Right kidney (tissue), 9 donors: ENCODE measurements at places on chromosomes 3 and 15.

- DNase-seq, result no peak
These were observed 159.0 kb downstream of the FRMD5 start for GRCh38 chr15:44035781-44036699.

GRCh38 chr3:117103675-117104074 lies 394.1 kb downstream of the TUSC7 start:
- DNase-seq, result no peak

DNA sequence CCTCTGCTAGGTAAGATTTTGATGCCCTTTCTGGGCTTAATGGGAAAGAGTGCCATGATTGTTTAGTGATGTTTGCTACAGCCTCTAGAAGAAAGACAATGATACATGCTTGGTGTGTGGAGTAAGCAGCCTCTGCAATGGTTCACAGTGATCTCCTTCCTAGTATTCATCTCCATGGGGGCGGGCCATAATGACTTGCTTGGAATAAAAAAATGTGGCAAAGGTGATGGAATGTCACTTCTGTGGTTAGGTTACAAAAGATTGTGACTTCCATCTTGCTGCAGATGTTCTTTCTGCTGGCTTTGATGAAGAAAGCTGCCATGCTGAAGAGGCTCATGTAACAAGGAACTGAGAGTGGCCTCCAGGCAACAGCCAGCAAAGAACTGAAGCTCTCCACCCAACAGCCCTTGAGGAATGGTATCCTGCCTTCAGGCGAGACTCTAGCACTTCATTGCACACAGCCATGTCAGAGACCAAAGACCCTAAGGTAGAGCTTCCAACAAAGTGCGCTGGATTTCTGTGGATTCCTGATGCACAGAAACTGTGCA lies 139.1 kb upstream of the LRIG1 start:
- DNase-seq, result no peak

- no peak for DNase-seq
These were observed 42.8 kb upstream of the RSL24D1 start for GRCh38 chr15:55239440-55240124.

DNA sequence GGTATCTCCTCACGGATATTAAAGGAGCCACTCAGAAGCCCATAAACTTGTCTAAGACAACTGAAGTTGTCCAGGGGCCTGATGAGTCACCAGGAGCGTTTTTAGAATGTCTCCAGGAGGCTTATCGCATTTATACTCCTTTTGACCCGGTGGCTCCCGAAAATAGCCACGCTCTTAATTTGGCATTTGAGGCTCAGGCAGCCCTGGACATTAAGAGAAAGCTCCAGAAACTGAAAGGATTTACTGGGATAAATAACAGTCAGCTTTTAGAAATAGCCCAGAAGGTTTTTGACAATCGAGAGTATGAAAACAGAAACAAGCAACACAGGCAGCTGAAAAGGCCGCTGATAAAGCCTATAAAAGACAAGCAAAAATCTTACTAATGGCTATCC lies 4.1 kb downstream of the DET1 start:
- DNase-seq, result no peak

- DNase-seq, result no peak
These were observed 149.3 kb downstream of the RPLP1 start for GRCh38 chr15:69601711-69602504.

DNA sequence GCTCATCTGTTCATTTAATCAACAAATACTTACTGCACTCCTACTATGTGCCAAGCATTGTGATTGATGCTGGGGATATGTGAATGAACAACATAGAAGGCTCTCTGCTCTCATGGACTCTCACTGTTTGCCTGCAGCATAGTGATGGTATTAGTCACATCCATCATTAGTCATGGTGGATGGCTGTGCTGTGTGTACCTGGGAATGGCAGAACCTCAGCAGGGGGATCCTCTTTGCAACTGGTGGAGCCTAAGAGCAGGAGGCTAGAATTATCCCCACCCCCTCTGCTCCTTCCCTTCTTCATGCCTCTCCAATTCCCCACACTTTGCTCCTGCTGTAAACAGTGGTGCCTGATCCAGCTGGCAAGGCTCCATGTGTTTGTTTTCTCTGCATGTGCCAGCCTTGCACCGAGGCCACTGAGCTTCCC lies 20.5 kb downstream of the BOC start:
- no peak for DNase-seq

- no peak for DNase-seq
These were observed 573.0 kb downstream of the RBMS3 start for GRCh38 chr3:29853841-29854397.

GRCh38 chr3:168534761-168535160 lies 439.0 kb upstream of the GOLIM4 start:
- DNase-seq, result no peak

DNA sequence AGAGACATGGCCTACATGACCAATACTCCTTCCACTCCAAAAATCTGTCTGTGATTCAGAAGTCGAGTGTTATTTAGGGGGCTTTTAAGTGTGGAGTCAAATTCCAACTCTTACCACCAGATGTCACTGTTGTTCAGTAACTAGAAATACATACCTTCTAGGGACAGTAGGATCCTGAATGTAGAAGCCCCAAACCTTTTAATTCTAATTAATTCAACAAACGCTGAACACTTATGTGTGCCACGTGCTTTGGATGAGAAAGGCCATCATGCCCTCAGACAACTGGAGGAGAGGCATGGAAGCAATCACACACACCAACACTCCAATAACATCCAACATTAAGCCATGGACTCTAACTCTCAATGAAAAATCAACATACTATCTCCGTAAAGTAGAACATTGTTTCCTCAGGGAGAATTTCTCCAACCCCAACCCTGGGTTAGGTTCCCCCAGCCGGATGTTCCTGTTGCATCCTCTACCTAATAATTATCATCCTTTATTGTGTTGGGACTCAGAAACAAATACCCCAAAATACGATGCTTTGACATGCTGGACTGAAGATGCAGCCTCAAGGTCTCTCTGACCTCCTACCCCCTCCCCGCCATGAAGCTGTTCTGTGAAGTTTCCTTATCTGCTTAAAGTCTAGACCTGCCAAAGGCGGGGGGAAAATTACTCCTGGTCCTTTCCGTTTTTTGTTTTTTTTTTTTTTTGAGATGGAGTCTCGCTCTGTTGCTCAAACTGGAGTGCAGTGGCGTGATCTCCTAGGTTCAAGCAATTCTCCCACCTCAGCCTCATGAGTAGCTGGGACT lies 8.0 kb upstream of the CCDC13 start:
- DNase-seq, result peak; percentile 40

- DNase-seq, result no peak
These were observed 286.4 kb upstream of the CTDSPL start for GRCh38 chr3:37575284-37575683.

- DNase-seq, result no peak
These were observed 28.0 kb upstream of the ATP10A start for GRCh38 chr15:25891081-25891480.

DNA sequence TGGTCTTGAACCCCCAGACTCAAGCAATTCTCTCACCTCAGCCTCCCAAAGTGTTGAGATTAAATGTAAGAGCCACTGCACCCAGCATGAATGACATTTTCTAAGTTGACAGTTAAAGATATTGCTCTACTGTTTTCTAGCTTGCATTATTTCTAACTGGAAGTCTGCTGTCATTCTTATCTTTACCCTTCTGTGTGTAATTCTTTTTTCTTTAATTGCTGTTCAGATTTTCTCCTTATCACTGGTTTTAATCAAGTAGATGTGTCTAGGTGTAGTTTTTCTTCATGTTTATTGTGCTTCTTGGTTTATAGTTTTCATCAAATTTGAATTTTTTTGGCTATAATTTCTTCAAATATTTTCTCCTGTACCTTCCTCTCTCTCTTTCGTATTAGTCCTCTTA lies 4.9 kb downstream of the PARP15 start:
- DNase-seq, result no peak

DNA sequence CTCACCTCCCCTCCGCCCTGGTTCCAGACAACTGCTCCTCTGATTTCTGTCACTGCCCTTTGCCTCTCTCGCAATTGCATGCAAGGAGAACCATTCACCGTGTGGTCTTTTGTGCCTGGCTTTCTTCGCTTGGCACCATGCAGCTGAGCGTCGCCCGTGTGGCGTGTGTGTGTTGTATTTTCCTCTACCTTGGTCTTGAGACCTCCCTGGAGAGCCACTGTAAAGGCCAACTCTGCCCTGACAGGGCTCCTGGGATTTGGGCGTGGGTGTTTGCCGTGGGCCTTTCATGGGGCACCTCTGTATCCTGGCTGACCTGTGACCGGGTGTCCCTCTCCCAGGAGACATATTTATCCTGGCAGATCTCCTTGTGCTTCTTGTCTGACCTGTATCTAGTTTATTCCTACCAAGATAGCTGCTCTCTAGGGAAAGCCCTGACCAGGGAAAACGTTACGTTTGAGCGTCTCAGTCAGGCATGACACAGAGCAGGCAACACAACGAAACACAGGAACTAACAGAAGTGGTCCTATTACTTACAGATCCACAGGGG lies 2.0 kb upstream of the PIGZ start:
- DNase-seq, result no peak

GRCh38 chr3:16258177-16258576 lies 6.6 kb downstream of the DPH3 start:
- no peak for DNase-seq

- DNase-seq, result no peak
These were observed 27.9 kb upstream of the RTP1 start for GRCh38 chr3:187169231-187169960.

- peak; percentile 61 for DNase-seq
These were observed 47.5 kb upstream of the MUC4 start for GRCh38 chr3:195859061-195859845.

DNA sequence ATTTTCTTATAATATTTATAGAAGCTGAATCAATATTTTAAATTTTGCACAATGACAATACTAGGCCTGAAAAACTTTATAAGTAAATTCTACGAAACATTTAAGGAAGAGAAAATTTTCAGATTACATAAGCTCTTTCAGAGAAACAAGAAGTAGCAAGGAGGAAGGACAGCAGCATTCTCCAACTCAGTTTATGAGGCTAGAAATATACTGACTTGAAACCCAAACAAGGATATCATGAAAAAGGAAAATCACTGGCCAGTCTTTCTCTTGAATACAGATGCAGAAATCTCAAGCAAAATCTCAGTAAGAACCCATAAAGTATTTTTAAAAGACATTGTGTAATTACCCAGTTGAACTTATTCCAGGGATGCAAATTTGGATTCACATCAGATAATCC lies 121.3 kb downstream of the STAC start:
- no peak for DNase-seq

DNA sequence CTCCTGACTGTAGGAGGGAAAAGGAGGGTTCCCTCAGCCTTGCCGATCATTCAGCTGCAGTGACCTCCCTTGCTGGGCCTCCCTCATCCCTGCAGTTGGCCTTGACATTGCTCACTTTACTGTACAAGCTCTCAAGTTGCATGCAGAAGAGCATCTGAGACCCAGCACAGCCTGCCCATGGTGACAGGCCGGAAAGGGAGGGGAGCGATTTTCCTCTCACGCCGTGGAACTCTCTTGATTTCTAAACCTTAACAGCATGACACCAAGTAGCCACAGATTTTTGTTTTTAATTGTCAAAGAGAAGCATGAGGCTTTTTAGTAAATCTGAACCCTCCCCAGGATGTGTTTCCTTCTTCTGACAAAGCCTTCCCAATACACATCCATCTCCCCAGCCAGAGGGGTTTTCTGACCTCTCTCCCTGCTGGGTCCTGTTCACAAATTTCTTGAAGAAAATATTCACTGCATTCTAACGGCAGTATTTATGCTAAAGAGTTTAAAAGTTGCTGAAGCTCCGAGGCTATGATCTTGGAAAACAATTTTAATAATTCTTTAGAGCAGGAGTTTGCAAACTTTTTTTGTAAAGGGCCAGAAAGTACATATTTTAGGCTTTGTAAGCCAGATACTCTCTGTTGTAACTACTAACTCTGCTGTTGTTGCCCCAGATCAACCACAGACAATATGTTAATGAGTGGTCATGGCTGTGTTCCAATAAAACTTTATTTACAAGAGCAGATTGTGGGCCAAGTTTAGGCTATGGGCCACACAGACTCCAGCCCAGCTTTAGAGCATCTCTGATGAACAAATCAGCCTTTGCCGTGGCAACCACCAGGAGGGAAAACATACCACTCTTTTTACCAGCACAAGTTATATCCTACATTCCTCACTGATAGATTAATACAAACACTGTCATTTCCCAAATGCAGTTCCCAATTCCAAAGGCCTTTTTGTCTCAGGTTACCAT lies 34.8 kb downstream of the LMCD1 start:
- DNase-seq, result peak; percentile 25

- no peak for DNase-seq
These were observed 6.3 kb upstream of the ATP1B3 start for GRCh38 chr3:141870091-141870687.

- DNase-seq, result peak; percentile 23
These were observed 130.0 kb upstream of the KCNMB2 start for GRCh38 chr3:178406206-178406605.

- no peak for DNase-seq
These were observed 13.6 kb upstream of the DAG1 start for GRCh38 chr3:49456466-49456865.

DNA sequence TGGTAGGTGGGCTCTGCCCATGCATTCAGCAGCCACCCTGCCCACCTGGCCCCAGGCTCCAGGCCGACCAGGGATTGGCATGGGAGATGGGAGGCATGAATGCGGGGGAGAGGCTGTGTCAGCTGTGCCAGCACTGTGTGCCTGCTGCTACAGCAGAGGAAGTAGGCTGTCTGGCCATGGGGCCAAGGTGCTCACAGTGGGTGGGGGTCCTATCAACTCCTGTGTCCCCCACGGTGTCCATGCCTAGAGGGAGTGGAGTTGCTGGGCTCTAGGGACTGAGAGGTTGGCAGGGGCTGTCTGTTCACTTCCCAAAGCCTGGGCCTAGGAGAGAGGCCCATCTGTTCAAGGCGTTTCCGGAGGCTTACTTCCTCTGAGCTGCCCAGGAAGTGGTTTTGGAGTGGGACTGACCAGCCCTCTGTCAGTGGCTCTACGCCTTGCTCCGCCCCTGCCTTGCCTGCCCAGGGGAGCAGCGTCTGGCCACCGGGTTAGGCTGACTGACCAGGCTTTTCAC lies 5.8 kb downstream of the PRKCD start:
- no peak for DNase-seq

GRCh38 chr15:81776976-81777375 lies 268.8 kb downstream of the MEX3B start:
- DNase-seq, result no peak

DNA sequence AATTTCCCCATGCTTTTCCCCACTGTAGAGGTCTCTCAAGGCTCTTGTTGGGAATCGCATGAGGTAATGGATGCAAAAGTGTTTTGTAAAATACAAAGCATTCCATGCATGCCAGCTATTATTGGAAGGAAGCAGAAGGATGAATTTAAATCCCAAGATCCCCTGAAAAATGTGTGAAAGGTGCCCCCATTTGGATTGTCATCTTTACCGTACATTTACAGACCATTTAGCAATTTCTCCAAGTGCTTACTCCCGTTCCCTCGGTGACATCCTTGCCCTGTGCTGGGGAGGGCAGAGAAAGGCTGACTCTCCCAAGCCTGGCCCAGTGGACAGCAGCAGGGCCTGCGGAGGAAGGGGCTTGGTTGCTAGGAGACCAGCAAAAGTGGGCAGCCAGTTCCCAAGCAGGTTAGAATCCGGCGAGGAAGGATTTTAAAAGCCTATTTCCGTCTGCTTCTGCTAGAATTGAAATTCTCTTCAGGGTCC lies 31.1 kb upstream of the NEO1 start:
- DNase-seq, result peak; percentile 20
